ENCODE measurements at places on chromosomes 13 and 19.

DNA sequence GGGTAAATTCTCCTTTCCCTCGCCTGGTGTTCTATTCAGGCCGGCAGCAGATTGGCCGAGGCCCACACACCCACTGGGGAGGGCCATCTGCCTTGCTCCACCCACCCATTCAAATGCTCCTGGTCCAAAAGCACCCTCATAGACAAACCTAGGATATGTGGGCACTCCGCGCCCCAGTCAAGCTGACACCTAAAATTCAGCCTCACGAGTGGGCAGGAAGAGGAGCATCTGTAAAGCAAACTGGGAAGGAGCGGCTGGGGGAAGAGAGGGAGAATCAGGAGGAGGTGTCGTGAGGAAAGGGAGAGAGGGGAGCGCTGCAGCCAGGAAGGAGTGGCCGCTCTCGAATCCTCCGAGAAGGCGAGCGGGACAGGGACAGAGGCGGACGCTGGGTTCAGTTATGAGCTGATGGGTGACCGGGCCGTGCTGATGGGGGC is 136.9 kb downstream of the USP12 start:
- no peak for ATAC-seq

DNA sequence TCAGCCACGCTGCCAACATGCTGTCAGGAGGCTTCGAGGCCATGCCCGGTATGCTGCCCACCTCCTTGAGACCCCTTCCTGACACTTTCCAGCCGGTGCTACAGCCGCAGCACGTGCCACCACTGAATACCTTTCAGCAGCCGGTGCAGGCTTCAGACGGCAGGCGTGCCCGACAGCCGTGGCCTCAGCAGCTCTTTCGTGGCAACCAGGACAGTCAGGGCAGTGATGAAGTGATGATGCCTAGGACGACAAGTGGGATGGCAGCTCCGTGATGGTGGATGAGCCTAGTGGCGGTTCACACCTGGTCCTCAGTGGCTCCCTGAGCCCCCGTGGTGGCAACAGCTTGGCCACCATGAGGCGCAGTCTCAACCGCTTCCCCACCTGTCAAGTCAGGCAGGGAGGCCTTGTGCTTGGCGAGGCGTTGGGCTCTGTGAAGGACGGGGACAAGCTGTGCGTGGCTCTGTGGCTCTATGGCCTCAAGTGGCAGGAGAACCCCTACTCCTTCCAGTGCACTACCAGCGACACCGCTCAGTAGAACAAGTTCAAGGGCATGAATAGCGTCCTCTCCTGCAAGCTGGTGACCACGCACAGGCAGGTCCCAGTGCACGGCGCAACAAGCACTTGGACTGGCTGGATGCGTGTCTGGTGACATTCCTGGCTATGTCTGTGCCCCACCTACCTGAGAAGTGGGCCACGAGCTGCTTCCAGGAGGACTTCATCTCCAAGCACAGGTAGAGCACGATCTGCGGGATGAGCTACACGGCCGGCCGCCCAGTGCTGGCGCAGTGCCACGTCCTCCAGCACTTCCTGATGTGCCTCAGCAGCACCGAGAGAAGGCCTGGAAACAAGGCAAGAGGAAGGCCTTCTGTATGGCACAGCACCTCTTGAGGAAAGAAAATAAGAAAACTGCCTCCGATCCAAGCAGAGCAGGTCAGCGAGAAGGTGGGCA is 18.2 kb upstream of the ZNF14 start:
- no peak for ATAC-seq

GRCh38 chr19:45527731-45528130 is 20.5 kb downstream of the VASP start:
- ATAC-seq = no peak

DNA sequence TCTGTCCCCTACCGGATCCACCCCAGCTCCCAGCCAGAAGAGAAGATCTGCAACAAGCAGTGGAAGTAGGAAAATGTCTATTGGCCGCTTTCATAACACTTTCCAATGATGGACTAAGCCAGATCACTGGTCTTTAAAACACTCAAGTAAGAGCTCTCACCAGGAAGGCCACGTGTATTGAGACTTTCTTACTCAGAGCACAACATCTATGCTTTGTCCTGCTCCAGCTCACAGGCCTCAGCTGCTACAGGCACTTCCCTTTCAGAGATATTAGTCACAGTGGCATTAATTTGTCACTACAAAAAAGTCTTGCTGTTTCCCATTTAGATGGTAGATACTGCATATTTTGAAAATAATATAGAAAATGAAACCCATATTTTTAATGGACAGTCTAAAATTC is 164.2 kb downstream of the ABCC4 start:
- no peak for ATAC-seq

- no peak for ATAC-seq
These were observed 235.9 kb downstream of the DCT start for GRCh38 chr13:94243551-94243950.

- ATAC-seq = no peak
These were observed 15.0 kb upstream of the CFAP97D2 start for GRCh38 chr13:114164053-114164452.

DNA sequence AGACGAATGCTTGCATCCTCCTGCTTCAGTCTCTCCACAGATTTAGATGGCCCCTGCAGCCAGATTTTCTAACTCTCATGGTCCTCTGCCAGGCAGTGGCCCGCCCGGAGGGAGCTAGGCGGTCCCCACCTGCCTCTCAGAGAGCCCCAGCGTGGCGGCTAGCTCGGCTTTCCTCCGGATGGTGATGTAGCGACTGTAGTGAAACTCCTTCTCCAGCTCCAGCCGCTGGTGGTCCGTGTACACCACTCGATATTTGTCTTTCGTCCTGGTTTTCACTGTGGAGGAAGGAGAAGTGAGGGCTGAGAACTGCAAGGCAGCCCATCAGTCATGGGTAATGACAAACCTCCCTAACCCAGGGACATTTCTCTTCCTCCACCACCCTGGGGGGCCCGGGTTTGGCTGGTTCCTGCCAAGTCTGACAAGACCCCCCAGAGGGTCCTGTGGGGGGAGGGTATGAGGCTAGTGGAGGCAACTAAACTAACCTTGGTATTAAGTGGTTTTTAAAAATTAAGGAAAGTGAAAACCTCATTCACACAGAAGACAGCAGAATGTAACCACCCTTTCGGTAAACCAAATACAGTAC is 4.3 kb downstream of the CDX2 start:
- no peak for ATAC-seq
